ENCODE measurements at places on chromosomes 4 and X.

DNA sequence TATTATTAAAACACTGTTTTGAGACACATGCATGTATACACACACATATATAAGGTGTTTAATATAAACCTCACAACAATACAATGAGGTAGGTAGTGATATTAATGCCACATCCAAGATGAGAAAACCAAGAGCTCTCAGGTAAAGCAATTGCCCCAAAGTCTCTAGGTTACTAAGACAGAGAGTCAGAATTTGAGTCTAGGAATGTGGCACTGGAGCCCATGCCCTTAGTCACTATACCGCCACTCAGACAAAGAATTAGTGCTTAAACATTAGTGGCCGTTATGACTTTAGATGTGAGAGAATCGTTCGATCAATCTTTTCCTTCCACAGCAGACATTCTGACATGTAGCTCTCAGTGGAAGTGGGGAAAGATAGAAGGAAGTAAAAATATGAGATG is 108.2 kb upstream of the ACSL4 start:
- no peak for DNase-seq

GRCh38 chr4:98720871-98721480 is 62.6 kb upstream of the TSPAN5 start:
- no peak for DNase-seq

DNA sequence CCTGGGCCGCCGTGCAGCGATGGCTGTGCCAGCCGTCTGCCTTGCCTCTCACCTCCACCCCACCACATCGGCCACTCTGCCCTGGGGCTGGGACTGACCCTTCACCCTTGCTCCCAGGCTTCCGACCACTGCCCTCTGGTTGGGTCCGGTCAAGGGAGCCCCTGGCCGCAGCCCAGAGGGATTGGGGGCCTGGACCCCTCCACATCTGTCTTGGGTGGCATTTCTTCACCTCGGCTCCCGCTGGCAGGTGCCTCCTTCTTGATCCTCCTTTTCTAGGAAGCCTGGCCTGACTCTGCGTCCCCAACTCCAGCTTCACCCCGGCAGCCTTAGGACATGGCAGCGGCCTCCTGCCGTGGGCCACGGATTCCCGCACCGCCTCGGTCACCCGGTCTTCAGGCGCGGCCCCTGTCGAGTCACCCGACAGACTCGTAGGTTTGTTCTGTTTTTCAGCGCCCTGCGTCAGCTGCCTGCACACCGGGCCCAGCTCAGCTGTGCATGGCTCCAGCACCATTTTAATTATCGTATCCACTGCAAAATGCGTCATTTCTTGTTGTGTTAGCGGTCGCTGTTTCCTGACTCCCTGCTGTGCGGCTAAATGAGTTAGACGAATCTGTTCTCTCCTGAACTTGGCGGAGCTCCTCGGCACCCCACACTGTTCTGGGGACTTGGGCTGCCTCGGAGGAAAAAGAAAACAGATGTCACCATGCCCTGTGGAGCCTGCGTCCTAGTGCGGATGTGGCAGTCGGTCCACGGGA is 124.0 kb downstream of the FAM53A start:
- DNase-seq: no peak

DNA sequence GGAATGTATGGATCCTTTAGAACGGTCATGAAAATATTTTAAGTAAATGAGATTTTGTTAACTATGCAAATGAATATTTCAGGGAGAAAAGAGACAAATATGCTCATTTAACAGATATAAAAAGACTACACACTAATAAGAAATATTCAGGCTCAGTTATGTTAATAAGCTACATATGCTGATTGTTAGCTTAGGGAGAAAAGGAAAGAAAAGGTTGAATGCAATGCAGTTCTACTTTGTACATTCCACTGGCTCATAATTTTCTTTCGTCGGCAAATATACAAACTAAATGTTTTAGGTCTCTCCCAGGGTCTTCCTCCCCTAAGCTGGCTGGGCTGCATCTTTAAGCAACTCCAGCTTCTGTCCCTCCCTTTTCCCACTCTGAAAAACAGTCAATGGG is 2.7 kb upstream of the RTL3 start:
- DNase-seq: no peak

- no peak for DNase-seq
Measured at GRCh38 chrX:100587861-100588260, 3.1 kb downstream of the TNMD start.

DNA sequence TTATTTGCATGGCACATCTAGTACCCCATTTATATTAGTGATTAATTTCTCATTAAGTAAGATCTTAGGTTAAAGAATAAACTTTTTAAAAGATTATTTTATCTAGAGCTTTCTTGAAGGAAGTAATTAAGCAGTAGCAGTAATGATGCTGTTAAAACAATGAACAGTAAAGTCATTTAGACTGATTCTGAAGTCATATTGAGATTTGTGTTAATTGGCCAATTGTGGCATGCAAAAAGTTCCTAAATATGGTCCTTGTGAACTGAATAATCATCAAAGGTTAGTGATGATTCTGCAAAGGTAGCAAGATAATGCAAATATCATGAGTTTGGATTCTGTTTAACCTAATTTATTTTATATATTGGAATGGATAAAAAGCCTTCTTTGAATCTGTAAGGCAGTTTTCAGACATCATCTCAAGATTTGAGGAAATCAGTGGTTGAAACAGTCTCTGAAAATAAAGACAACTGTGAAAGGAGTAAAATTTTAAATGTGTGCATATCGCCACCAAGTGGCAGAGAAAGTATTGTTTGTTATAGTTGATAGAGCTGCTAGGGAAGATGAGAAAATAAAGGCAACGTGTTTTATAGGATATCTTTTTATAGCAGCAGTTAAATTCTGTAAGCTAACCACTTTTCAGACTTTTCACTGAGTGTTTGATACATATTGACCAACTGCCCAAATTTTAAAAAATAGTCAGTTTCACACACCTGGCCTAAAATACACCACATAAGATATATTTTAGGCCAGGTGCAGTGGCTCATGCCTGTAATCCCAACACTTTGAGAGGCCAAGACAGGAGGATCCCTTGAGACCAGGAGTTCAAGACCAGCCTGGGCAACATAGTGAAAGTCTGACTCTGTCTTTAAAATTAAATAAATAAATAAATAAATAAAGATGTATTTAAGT is 79.6 kb downstream of the CCKAR start:
- peak; percentile 22 for DNase-seq

GRCh38 chr4:55615008-55615407 is 21.1 kb downstream of the NMU start:
- DNase-seq: no peak

DNA sequence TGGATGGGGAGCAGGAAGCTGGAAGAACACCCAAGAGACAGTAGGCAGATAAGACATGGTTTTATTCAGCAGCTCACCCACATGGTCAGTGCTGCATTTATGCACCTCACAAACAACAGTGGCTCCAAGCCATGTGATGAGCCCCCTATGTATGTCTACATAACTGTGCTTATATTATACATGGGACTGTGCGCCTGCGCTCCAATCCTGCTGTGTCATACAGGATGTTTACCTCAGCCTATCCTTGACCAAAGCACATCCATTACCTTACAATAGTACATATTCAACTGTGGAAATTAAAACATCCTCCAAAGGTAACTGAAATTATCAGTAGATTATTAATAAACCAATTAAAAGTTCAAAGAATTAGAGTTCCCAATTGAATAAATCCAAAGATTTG is 44.1 kb upstream of the SGMS2 start:
- DNase-seq: no peak

DNA sequence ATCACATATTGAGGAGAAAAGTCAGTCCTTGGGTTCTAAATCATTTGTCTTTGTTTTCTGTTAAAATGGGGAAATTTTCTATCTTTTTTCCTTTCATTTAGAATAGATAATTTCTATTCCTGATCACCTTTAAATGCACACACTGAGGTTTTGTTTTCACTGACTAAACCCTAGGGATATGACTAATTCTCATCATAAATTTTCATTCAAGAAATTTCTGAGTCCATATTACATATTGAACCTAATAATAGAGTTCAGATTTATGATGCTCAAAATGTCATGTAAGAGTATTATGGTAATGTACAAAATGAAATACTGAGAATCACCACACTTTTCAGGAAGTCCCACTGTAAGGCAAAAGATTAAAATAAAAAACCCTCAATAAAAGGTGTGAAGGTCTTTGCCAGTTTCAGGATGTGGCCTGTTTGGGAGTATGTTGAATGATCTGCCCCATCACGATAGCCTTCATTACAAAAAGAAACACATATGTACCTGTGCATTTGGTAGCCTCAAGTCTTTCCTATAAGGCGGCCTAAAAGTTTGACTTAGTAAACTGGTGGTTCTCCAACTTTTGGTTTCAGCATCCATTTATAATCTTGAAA is 49.4 kb downstream of the LEF1 start:
- DNase-seq: no peak

GRCh38 chr4:184980261-184980660 is 38.0 kb upstream of the HELT start:
- no peak for DNase-seq

DNA sequence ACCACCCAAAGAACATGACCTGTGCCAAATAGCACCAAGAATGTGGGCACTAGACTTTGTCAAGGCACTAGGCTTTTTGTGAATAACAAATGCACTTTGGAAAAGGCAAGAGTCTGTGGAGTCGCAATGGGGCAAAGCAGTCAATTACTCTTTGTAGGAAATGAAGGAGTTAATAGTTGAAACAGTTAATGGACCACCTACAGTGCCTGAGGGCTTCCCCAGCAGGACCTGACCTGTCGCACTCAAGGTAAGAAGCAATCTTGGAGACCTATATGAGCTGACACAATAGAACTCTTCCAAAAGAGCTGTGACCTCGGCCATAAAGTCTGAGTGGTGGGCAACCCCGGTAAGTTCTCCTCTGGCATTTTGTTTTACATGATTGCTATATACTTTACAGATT is 49.2 kb upstream of the CAPN6 start:
- no peak for DNase-seq

GRCh38 chrX:150536455-150537116 is 31.8 kb upstream of the MTM1 start:
- no peak for DNase-seq

- DNase-seq: no peak
Measured at GRCh38 chr4:86675548-86675947, 81.4 kb downstream of the PTPN13 start.

DNA sequence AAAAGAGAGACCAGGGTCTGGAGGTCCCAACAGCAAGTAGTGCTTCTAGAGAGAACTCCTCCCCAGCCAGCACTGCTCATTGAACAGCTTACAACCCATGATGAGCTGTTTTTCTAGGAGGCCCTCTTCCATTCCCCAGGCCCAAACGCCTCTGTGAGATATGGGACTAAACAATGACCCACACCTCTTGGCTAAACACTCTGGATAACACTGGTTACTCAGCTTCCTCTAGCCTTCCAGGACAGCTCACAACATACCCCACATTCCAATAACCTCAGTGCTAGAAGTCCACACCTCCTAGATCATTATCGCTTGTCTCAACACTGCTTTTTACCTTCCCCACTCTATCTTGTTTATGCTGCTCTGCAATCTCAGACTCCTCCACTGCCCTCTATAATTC is 35.4 kb upstream of the PGRMC2 start:
- no peak for DNase-seq

- DNase-seq: no peak
Measured at GRCh38 chrX:54029529-54030143, 14.6 kb downstream of the PHF8 start.

- DNase-seq: no peak
Measured at GRCh38 chr4:138650929-138651448, 364.6 kb upstream of the NOCT start.

DNA sequence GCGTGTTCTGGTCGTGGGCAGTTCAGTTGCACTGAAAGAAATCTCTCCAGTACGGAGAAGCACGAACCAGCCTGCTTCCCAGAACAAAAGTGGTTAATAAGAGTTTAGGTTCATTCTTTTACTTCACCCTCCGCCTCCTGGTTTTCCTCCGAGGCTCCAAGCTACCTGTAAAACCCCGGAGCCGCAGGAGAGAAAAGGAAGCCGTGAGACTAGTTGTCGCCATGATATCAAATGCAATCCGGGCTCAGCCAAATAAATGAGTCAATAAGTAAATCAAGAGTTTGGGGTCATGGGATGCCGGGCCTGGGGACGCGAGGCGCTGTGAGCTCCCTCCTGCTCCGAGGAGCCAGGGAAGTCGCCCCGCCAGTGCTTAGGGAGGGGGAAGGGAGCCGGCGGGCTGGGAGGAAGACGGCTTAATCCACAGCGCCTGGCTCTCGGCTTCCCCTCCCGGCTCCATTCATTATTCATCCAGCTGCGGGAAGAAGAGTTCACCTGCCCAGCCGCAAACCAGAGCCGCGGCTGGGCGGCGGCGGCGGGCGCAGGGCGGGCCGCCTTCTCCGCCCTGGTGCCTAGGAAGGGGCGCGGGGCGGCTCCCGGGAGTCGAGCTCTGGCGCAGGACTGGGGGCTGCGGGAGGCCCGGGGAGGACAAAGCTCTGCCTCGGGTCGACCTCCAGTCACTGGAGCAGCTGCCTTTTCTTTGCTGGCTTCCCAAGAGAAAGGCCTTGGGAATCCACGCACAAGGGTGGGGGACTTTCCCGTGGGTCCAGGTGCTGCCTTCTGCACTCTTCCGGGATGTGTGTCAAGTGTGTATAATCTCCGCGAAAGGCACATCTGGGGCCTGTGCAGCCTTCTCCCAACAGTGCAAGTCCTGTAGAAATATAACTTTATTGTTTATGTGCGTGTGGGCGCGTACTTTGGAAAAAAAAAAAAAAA is 1.7 kb downstream of the FRAS1 start:
- DNase-seq: peak; percentile 63

DNA sequence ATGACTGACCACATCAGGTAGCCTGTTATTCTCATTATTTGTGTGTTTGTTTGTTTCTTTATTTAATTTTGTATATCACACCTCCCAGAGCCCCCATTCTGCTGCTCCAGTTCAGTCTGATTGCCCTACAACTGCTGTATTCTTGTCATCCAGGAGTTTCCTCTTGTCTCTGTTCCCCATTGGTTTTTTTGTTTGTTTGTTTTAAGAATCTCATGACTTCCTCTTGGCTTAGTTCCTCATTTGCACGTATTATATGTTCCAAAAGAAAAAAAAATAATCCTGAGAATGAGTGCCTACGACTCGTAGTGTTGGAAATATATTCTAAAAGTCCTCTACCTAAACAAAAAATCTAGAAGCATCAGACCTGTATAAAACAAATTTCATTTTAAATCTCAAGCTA is 142.3 kb upstream of the SLIT2 start:
- DNase-seq: no peak

- no peak for DNase-seq
Measured at GRCh38 chr4:152735396-152735859, 44.1 kb downstream of the TIGD4 start.

GRCh38 chr4:157888281-157888680 is 284.5 kb downstream of the GASK1B start:
- DNase-seq: no peak

GRCh38 chr4:177729681-177730080 is 287.4 kb upstream of the AGA start:
- no peak for DNase-seq
